Glomerular endothelial cell (primary cell): ENCODE measurements at places on chromosomes 3 and 15. TPM values are rescaled to one million over a fixed set of nuclear protein-coding genes. Genes with fewer than 3 reads are reported as not detected.
A peak's percentile ranks its signal among the peaks of the same experiment; 100 is the strongest.

GRCh38 chr3:195849322-195850074 is 37.8 kb upstream of the MUC4 start:
- no peak for DNase-seq

The ZCWPW2 gene
- 0.18 TPM in 1 of 2 replicates, not detected in the other for total RNA-seq

The SNTN gene
- total RNA-seq, result not detected in 2 replicates

GRCh38 chr15:51390241-51390965 is 48.9 kb downstream of the GLDN start:
- no peak for DNase-seq

DNA sequence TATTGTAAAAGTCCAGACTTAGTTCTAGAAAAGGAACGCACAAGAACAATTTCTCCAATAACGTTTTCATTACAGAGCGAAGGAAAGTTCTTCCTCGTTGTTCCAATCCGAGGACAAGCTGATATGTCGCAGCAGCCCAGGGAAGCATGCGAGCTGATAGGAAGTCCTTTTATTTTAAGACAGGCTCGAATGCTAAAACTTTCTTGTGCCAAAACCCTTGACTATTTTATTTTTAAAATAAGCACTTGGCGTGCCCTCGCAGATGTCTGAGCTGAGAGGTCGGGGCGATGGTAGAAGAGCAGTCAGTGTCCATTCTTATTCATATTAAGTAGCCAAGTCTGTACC is 433 bp upstream of the MITF start:
- peak; percentile 12 for DNase-seq
